Globus pallidus (tissue), 1 donor: ENCODE measurements at places on chromosomes 16 and 17.

DNA sequence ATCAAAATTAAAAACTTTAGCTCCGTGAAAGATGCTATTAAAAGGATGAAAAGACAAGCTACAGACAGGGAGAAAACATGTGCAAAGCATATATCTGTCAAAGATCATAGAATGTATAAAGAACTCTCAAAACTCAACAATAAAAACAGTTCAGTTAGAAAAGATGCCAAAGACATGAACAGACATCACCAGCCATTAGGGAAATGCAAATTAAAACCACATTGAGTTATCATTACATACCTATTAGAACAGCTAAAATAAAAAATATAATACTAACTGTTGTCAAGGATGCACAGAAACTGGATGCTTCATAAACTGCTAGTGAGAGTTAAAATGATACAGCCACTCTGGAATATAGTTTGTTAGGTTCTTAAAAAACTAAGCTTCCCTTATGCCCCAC lies 58.8 kb downstream of the NFATC3 start:
- no peak for DNase-seq

DNA sequence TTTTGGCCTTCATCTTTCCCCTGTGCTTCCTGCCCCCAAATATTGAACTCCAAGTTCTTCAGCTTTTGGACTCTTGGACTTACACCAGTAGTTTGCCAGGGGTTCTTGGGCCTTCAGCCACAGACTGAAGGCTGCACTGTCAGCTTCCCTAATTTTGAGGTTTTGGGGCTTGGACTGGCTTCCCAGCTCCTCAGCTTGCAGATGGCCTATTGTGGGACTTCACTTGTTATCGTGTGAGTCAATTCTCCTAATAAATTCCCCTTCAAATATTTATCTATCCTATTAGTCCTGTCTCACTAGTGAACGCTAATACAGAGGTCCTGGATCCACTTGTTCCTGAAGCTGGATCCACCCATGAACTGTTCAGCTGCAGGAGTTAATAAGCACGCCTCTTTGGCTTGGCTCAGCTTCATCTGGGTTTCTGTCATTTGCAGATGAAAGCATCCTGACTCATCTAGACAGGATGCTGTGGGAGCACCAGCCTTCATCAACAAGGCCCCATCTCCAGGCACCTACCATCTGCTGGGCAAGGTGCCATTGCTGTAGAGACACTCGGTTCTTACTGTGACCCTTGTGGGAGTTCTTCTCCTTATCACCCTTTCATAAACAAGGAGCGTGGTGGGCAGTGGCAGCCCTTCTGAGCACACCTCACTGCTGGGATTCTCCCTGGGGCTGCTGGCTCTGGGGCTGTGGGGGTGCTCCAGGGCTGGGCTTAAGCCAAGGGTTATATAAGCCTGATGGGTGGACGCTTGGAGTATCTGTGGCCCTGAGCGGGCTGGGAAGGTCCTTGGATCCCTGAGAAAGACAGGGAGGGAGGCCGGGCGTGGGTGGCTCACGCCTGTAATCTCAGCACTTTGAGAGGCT lies 23.1 kb downstream of the LAT start:
- no peak for DNase-seq

GRCh38 chr17:64441772-64442540 lies 7.0 kb upstream of the MILR1 start:
- peak; percentile 40 for DNase-seq

DNA sequence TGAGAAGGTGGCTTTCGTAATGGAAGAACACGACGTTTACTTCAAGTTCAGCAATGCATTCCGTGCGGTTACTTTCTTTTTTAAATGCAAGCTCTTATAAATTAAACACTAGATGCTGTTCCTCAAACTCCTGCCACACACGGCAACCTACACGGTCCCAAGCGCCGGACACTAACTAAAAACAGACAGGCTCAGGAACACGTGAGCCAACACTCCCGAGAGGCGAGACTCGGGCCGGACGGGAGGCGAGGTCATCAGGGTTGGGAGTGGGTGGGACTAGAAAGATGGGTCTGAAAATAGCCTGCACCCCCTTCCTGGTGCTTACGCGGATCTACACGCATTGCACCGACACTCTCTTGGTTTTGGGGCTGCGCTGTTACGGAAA lies 6.4 kb downstream of the CLCN7 start:
- no peak for DNase-seq

- peak; percentile 7 for DNase-seq
Observed at GRCh38 chr17:80220736-80221215, 549 bp downstream of the SLC26A11 start.

DNA sequence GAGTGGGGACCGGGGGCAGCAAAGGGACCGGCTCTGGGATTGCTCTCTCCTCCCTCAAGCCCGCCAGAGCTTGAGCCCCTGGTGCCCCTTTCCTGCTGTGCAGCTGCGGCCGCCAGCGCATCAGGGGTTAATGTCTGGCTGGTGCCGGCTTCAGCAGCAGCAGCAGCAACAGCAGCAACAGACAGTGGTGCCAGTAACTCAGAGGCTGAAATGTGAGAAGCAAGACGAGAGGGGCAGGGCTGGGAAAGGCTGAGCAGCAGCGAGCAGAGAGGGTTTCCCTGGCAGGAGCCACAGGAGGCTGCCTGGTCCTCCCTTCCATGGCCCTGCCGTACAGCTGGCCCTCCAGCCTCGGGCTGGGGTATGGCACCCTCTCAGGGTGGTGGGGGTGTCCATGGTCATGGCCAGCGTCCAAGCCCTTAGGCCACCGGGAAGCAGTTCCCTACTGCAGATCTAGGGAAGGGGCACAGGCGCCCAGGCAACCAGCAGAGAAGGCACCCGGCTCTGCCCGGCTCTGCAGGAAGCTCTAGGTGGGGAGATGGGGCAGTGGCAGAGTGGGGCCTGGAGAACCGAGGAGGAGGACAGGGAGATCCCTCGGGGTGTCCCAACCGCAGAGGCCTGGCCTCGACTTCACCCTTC lies 21.1 kb upstream of the TFAP4 start:
- no peak for DNase-seq

GRCh38 chr16:86424985-86425384 lies 85.3 kb upstream of the FOXF1 start:
- no peak for DNase-seq

GRCh38 chr17:83200751-83201150 lies 121.3 kb downstream of the METRNL start:
- DNase-seq, result no peak

- DNase-seq, result no peak
Observed at GRCh38 chr16:78196502-78196901, 97.0 kb downstream of the WWOX start.

- DNase-seq, result no peak
Observed at GRCh38 chr16:46690281-46691178, 1.1 kb downstream of the ORC6 start.

- DNase-seq, result no peak
Observed at GRCh38 chr16:78902321-78902720, 698.2 kb downstream of the MAF start.

- DNase-seq, result no peak
Observed at GRCh38 chr17:76458580-76459490, 5.9 kb upstream of the UBE2O start.

GRCh38 chr17:10549096-10549842 lies at the start of gene MYH2:
MYH2 (minus strand) TSS chr17:10549658; CDS start chr17:10547920, 1,738 bp downstream.
- DNase-seq, result no peak

- DNase-seq, result no peak
Observed at GRCh38 chr16:50461400-50461760, 86.8 kb upstream of the NKD1 start.

DNA sequence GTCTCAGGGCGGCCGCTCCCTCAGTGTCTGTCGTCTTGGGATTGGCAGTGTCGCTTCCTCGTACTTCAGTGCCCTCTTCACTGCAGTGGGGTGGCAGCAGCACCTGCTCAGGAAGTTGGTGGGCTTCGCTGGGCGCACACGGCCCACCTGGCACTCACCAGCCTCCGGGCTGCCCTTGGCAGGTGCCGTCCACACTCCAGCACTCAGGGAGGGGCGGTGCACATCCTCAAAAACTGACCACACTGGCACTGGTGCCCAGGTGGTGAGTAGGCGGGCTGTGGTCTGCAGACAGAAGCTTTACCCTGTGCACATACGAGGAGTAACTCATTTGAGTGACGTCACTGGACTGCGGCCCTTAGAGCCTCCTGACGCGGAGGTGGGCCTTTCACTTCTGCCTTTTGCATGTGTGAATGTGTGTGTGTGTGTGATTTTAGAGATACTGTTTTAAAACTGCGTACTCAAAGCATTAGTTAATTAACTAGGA lies 94.6 kb downstream of the BANP start:
- no peak for DNase-seq

GRCh38 chr16:76926595-76926994 lies 264.4 kb upstream of the MON1B start:
- DNase-seq, result no peak

GRCh38 chr17:19712436-19713004 lies 3.9 kb downstream of the SLC47A2 start:
- DNase-seq, result no peak

DNA sequence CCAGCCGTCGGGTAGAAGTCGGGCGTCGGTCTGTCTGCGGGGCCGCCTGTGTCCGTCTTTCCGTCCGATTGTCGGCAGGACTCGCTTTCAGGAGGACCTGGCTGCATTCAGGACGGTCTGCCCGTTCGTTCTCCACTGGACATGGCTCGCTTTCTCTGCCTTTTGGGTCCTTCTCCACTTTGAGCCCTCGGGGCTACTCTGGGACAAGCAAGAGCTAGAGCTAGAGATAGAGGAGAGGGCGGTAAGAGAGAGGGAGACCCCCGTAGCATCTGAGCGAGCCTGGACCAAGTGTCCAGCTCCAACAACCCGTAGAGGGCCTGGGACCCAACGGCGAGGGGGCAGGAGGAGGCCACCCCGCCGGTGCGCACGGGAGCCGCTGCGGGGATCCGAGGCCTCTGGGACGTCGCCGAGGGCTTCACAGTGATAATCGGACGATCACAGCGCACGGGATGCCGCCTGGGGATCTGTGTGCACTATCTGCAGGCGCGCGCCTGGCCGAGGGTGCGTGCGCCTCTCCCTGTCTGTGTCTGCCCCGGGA lies 4.5 kb downstream of the TBX4 start:
- no peak for DNase-seq

- no peak for DNase-seq
Observed at GRCh38 chr16:57444711-57445110, 2.5 kb downstream of the CIAPIN1 start.

DNA sequence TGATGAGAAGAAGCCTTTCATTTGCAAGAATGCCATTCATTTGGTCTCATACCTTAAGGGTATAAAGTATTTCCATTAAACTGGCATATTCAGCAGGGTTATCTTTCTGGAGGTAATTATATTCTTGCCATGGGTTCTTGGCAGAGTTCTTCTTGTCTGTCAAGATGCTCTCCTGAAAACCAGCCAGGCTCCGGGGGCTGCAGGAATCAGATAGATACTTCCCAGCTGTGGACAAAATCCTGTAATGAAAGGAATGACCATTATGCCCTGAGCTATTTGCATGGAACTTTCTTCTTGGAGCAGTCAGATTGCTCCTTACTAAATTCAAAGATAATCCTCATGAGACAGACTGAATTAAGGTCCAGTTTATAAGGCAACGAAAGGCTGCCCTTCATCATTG lies 47.0 kb downstream of the COG7 start:
- DNase-seq, result no peak

DNA sequence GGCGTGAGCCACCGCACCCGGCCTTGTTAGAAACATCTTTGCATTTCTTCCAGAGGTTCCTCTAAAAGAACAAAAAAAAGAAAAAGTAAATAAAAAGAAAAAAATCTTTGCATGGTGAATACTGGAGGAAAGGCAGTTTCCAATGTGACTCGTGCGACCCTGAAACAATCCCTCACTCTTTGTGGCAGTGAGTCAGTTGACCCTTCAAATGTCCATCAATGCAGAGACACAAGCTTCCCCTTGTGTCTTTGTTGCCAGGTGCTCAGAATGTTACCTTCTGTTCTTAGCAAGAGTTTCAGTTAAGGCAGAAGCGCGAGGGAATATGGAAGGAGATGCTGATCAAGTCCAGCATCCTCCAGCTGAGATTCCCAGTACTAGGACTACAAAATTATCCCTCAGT lies 16.4 kb downstream of the CACNG4 start:
- DNase-seq, result no peak

- no peak for DNase-seq
Observed at GRCh38 chr17:1577583-1578013, 15.0 kb upstream of the PITPNA start.

DNA sequence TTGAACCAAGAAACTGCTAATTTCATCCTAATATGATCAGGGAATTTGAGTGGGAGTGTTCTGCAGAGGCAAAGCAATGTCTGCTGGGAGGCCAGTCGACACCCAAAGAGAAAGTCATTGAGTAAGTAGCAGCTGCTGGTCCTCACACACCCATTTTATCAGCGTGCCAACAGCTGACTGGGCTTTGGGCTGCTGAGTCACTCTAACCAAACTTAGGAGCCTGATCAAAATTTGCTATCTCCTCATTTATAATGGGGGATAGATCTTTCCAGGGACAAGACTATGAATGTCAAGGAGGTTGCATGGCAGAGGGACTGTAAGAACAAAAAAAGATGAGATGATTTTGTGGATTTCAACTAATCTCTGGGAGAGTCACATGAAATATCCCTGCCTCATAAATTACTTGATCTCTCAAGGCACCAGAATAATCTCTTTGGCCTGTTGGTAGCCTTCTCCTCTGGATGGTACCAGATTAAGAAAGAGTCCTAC lies 32.9 kb downstream of the CPSF4L start:
- peak; percentile 56 for DNase-seq

GRCh38 chr17:3788200-3788599 lies 12.8 kb downstream of the ITGAE start:
- DNase-seq, result no peak
